ENCODE measurements at places on chromosomes 13 and 19.

- DNase-seq = no peak
Observed at GRCh38 chr13:98335721-98336120, 158.7 kb upstream of the RNF113B start.

DNA sequence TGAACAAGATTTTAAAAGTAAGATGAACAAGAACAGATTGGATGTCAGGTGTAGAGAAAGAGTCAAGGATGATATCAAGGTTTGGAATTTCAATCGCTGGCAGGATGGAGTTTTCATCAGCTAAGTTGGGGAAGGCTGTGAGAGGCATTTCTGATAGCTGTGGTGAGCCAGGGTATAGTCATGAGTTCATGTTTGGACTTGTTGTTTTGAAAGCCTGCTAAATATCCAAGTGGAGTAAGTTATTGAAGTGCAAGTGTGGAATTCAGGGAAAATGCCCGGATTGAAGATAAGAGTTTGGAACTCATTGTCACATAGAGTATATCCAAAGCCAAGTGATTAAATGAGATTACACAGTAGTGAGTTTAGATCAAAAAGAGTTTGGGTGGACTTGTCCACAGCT is 11.0 kb upstream of the EPSTI1 start:
- no peak for DNase-seq

GRCh38 chr13:43861863-43862262 is 17.7 kb downstream of the CCDC122 start:
- no peak for DNase-seq

- DNase-seq = no peak
Observed at GRCh38 chr19:19385896-19386869, 19.3 kb upstream of the GATAD2A start.

GRCh38 chr19:34260771-34261173 is 6.4 kb downstream of the GARRE1 start:
- DNase-seq = peak; percentile 27

DNA sequence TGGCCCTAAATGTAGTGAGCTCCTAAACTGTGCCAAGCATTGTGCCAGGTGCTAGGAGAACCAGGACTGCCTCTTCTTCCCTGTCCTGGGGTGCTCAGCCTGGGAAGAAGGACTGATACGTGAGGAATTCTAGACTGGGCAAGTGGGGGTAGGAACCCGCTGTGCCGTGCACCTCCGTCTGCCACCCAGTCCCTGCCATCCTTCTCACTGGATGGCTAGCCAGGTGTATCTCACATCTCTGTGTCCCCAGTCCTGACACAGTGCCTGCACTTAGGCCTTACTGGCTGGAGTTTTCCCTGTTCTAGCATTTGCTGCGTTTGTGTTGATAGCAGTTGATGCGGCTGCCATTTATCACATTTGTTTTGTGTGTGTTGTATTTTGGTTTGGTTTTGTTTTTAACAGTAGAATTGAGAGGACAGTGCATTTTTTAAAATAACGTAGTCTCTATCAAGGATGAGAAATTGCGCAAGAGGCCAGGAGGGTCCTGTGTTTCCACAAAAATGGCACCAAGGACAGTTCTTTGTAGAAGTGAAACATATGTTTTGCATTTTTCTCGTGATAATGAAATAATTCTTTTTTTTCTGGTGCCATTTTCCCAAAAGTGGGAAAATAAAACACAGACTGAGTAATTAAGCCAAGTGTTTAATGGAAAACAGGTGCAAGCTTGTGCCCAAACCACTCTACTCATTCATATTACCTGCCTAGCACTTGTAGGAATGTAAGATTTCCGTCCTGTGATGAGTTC is 4.7 kb upstream of the GPR183 start:
- DNase-seq = no peak

DNA sequence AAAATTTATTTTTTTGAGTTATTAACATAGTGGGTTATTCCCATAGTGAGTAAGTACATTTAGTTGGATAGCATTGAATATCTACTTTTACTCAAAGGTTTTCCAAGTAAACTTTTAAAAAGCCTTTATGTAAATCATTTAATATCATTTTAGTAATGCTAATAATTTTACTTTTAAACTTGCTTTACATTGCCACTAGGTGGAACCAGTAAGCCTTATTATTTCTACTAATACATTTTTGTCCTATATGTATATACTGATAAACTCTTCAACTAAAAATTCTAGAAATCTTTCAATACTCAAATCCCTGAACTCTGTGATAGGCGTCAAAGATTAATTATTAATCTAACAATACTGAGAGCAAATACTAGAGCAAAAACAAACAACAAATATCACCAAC is 1709.2 kb upstream of the PCDH20 start:
- peak; percentile 3 for DNase-seq

- DNase-seq = no peak
Observed at GRCh38 chr13:80562433-80563156, 221.7 kb upstream of the SPRY2 start.

DNA sequence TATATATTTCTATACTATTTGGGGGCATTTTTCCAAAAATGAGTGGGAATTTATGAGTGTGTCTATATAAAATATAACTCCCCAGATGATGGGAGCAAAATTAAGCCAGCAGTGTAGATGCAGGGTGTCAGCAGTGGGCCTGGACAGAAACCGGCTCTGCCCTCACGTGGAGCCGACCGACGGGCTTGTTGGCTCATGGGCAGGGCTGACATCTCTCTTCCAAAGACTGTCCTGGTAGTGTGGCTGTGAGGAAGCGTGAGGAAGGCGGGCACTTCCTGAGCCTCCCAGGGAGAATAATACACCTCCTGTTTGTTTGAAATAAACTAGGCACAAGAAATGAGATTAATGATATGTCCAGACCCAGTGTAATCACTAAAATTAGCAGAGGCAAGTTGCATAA is 206.5 kb downstream of the TEX29 start:
- no peak for DNase-seq

DNA sequence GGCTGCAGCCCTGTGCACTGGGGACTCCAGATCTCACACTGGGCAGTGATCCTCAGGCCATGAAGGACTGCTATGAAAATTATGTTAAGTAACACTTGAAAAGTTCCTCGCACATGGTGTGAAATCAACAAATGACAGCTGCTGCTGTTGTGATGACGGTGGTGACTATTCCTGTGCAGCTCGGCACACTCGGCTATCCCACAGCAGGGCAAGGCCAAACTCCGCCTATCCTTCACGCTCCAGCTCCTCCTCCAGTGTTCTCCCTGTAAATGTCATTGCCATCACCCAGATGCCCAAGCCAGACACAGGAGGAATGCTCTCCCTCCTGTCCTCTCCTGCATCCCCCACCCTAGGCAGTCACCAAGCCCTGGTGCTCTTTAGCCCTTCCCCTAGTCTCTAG is 31.3 kb downstream of the GRIK5 start:
- DNase-seq = peak; percentile 21

DNA sequence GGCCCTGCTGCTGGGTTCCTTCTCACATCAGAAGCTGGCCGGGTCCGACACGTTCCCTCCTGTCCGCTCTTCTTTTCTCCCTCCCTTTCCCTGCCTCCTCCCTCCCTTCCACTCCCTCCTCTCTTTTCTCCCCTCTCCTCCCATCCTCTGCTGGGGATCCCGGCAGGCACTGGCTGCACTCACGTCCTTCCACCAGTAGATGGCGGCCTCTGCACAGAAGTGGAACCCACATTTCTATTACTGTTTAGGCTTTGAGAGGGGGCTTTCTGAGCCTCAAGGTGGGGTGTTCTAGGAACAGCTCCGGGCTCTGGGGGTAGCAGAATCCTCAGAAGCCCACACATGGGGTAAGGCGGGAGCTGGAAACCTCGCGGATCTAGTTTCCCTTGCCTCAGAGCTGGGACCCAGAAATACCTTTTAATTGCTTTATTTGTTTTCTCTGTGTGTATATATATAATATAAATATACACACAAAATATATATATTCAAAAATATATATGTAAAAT is 294.2 kb downstream of the ZNF536 start:
- no peak for DNase-seq

GRCh38 chr19:50932018-50932689 is 20.7 kb downstream of the KLK5 start:
- DNase-seq = no peak

DNA sequence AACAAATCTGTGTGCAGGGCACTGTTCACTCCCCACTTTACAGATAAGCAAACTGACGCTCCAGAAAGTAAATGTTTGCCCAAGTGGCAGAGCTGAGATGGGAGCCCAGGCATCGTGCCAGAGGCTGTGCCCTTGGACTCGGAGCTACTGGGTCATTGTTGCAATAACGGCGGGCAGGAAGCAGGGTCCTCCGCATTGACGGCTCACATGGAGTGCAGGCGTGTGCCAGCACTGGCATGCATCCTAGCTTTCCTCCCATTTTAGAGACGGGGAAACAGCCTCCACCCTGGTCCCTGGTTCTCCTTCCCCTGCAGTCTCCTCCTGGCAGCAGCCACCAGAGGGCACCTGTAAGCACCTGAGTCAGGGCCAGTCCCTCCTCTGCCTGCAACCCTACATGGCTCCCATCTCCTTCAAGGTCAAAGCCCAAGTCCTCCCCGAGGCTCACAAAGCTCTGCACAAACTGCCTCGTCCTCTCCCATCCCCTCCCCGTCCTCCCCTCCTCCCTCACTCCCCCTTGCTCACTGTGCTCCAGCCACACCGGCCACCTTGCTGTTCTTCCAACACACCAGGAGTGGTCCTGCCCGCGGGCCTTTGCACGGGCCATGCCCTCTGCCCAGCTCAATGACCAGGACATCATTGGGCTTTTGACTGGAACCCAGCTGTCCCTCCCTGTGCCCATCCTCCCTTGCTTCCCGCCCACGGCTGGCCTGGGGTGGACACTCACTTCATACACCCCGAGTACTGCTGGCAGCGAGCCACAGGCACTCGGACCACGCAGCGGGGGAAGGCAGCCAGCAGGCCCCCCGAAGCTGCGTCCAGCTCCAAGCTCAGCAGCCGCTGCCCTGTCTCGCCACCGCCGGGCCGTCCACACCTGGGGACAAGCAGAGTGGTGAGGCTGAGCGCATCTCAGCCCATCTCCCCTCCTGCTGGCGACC is 7.7 kb upstream of the LRG1 start:
- DNase-seq = no peak

- no peak for DNase-seq
Observed at GRCh38 chr19:33071887-33072286, 7.2 kb upstream of the RHPN2 start.

DNA sequence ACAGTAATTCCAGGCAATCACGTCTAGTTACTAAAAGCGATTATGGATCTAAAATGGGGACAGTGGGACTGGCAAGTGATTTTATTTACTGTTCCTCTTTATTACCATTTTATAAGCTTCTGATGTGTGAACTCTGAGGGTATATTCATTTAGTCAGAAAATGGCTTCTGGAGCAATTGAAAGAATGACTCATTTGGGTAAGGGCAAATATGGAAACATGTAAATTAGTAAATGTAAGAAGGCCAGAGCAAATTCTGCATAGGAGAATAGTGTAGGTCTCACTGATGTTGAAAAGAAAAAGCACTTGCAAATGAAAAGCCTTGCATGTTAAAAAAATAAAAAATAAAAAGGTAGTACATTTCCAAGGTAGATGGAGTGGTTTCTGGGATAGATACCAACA is 262.2 kb downstream of the KLF5 start:
- no peak for DNase-seq

GRCh38 chr19:50624949-50625600 is 14.6 kb downstream of the SYT3 start:
- no peak for DNase-seq

DNA sequence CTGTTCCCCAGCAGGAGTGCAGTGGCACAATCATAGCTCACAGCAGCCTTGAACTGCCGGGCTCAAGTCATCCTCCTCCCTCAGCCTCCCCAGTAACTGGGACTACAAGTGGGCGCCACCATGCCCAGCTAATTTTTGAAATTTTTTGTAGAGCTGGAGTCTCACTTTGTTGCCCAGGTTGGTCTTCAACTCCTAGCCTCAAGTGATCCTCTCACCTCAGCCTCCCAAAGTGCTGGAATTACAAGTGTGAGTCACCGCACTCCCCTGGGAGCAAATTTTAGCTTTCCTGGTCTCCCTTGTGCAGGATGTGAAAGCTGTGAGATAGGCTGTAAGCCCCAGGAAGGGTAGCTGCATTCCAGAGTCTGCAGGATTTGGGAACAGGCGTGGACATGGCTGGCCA is 5.4 kb upstream of the GARRE1 start:
- no peak for DNase-seq

DNA sequence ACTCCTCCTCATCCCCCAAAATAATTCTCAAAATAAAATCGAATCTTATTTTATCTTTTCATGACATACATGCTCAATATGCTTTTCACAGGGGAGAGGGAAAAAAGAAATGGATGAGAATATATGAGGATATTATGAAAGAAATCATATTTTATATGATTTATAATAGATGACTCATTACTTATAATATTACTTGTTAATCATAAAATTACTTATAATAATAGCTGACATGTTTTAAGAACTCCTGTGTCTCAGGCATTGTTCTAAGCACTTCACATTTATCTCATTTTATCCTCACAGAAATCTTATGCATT is 3.0 kb upstream of the CEACAM3 start:
- DNase-seq = no peak

DNA sequence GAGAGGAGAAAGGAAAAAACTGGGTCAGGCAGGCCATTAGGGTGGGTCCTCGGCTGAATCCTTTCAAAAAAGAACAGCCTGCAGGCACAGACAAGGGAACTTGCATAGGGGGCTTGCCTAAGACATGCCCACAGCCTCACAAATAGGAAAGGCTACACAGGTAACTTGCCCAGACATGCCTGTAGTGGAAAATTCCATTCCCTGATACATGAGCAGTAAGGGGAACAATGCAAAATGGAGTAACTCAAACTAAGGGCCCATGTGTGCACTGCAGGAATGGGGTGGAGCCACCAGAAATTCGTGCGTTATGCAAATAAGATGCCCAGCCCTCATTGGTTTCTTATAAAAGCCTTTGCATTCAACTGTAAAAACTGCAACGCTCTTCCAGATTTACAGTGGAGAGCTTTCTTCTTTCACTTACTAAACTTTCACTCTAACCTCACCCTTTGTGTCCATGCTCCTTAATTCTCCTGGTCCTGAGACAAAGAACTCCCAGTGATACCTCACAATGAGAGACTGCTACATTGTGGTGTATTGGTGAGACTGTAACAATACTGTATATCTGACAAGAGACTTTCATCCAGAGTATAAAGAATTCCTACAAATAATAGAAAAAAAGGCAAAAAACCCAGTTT is 59.5 kb upstream of the SLITRK1 start:
- no peak for DNase-seq

DNA sequence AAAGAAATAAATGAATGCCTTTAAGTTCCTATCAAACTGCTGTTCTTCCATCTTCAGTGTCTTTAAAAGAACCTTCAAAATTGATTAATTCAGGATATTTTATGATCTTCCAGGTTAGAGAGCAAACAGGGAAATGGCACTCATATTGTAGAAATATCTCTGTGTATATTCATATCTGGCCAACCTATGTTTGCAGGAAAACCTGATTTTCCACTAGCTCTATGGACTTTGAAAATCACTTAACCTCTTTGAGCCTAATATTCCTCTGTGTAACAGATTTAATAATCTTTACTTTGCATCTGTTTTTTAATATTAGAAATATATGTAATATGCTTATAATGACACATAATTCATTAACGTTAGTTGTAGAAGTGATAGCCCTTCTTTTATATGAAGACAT is 227.7 kb upstream of the ATXN8OS start:
- no peak for DNase-seq

- DNase-seq = peak; percentile 57
Observed at GRCh38 chr13:57630661-57631595, 616 bp upstream of the PCDH17 start.
